ENCODE measurements at places on chromosomes 16 and 17.

DNA sequence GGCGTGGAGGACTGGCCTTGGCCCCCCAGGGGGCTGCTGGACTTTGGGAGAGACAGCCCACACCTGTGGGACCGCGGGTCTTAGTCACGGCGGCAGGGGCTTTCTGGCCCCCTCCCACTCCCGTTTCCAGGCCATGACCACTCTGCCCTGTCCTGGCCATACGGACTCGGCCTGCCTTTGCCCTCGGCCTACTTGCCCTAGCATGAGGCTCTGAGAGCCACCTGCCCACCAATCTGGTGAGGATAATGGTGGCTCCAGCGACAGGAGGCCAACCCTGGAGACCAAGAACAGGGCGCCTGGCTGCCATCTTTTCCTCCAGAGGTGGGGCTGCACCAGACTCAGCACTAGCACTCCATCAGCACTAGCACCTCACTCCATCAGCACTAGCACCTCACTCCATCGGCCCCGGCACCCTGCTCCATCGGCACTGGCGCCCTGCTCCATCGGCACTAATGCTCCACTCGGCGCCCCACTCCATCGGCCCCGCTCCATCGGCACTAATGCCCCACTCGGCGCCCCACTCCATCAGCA lies 7.0 kb downstream of the ZNF213 start:
- DNase-seq, result no peak

DNA sequence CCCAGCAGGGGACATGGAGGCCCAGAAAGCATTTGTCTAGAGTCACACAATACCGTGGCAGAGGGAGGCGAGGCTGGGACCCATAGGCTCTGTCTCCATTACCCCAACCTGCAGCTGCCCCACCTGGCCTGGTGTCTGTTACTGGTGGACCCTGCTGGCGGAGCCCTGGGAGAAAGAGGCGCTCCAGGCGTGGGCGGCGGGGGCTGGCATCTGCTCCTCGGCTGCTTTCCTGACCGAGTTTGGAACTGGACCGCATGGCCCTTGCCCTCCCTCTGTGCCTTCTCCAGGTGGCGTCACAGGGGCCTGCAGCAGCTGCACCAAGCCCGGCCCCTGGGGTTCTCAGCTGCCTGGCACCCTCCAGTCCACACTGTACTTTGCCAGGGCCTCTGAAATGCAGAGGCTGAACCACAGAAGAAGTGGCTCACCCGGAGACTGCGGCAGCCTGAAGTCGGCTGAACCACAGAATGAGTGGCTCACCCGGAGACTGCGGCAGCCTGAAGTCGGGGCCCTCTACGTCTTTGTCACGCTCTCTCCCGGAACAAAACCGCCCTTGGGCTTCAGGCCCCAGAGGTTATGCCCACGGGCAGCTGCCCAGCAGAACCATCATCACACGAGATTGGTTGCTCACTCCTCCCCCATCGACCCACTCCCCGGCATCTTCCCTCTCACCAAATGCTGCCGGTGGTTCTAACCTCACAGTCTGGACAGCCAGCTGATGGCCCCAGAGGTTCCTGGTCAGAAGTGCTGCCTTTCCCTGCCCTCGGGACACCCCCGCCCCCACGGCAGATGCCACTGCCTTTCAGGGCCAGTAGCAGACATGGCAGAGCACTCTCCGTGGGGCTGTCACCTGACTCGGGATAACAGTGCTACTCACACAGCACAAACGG lies 20.2 kb downstream of the CBFA2T3 start:
- no peak for DNase-seq

DNA sequence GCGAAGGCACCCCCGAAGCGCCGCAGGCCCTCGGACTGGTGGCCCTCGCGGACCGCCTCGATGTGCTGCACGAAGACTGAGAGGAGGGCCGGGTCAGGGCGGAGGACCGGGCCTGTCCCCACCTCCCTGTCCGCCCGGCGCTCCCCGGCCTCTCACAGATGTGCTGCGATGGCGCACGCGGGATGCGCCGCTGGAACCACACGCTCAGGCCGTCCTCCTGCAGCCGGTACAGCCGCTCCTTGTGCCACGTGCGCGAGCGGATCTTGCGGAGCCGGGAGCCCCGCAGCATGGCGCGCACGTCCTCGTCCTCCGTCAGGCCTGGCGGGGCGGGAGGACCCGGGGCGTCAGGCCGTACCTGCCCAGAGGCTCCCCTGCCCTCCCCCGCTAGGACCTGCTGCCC lies 11.3 kb downstream of the PLCD3 start:
- no peak for DNase-seq

DNA sequence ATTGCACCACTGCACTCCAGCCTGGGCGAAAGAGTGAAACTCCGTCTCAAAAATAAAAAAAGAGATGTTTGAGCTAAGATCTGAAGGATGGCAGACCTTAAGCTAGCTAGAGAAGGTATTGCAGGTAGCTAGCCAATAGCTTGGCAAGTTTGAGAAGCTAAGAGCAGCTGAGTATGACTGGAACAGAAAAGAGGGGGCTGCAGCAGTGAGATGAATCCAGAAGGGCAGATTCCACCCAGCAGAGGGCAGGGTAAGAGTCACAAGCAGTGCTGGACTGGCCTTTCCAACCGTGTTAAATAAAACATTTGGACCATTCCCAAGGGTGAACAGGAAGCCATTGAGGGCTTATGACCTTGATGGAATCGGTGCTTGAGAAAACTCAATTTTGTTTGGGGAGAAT lies 5.7 kb upstream of the PHAF1 start:
- DNase-seq, result no peak

- no peak for DNase-seq
These were observed 54.3 kb downstream of the KPNA2 start for GRCh38 chr17:68089881-68090280.

DNA sequence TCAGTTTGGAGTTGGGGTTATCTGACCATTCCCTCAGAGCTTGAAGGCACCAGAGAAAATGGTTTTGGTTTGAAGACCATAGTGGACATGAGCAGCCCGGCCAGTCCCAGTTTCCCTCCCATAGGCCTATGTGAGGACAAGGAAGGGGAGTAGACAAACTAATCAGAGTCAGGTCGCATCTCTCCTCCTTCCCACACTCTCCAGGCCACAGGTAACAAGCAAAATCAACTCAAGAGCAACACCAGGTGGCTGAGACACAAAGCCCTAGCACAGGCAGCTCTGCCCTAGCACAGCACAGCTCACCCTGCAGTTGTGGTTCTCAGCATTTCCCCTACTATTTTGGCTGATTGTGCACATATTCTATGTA lies 7.2 kb downstream of the SUPT4H1 start:
- peak; percentile 53 for DNase-seq

GRCh38 chr17:75571197-75571884 lies 16.3 kb upstream of the MYO15B start:
- no peak for DNase-seq

DNA sequence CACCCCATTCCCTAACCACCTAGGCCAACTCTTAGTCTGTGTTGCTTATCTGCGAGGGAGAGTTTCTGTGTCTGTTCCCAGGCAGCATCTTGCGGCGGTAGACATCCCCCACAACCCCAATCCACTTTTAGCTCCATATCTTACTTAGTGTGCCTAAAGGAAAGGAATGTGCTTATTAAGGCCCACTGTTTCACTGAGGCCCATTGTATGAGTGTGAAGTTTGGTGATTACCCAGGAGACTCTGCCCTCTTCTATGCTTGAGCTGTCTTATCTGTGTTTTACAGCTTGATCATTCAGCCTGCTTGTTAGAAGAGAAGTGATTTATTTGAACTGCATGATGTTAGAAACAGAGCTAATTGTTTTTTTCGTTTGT lies 10.3 kb upstream of the MLYCD start:
- DNase-seq, result no peak
